CD4-positive, CD25-positive, alpha-beta regulatory T cell (primary cell): ENCODE measurements at places on chromosomes 2 and 18.

DNA sequence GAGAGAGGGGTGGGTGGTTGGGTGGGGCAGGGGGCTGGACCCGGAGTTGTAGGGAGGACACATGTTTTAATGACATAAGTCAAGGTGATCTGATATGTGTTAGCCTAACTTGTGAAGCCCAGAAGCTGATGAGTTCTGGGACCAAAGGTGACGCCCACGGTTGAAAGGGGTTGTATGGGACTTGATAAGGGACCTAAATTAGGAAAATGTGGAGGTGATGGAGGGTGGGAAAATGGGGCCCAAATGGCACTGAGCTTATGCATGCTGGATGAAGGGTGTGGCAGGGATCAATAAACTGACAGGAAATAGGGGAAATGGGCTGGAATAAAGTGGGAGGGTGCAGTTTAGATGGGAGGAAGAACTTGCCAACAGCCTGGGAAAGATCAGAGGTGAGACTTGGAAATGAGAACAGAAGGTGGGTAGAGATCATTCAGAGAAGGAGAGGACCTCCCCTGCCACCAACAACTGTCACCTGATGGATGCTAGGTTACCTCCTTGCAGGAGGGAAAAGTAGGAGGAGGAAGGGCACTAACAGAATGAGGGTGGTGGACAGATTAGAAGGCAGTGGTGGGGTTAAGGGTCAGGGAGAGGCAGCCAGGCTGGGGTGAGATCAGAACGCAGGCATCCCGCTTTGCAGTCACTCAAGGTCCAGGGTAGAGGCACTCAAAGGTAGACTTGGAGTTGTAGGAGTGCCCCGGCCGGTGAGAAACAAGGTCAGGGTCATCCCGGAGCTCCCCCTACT, 15.3 kb downstream of the WNT10A start:
- DNase-seq = no peak

GRCh38 chr18:5717256-5717655, 173.5 kb upstream of the EPB41L3 start:
- no peak for DNase-seq

DNA sequence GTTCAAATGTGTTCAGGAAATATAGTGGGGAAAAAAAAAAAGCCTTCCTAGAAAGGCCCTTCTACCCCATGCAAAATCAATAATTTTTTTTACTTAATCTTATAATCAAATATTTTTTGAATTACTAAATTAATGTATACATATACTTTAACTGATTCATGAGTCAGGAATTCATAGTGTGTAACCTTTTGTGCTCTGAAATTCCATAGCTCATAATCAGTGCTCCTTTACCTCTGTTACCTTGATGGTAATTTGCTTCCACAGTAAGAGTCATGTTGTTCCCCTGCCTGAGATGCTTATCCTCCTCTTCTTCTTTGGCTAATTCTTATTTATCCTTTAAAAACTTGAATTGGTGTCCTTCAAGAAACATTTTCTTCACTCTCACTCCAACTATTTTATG, 414.2 kb downstream of the THSD7B start:
- no peak for DNase-seq

DNA sequence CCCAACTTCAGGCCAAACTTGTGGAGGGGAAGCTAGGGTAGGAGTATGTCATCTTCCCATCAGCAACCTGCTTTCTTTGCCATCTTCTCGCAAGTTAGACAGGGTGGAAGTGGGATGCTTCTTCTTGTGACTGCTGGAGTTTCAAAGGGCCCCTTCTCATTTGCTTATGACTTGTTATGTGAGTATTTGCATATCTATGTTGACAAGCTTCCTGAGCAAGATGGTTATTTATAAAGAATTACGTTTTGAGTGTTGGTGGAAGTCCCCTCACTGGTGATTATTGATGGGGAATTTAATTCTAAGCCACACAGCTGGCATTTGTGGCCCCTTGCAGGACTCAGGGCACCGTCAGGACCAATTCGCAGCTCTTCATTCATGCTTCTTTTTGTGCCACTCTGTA, 791.0 kb downstream of the LRRTM4 start:
- no peak for DNase-seq

GRCh38 chr2:195360242-195360641, 296.8 kb upstream of the SLC39A10 start:
- no peak for DNase-seq

- no peak for DNase-seq
Observed at GRCh38 chr2:132252894-132253264, 91.1 kb upstream of the ANKRD30BL start.

- no peak for DNase-seq
Observed at GRCh38 chr18:70246061-70246466, 40.6 kb upstream of the RTTN start.

DNA sequence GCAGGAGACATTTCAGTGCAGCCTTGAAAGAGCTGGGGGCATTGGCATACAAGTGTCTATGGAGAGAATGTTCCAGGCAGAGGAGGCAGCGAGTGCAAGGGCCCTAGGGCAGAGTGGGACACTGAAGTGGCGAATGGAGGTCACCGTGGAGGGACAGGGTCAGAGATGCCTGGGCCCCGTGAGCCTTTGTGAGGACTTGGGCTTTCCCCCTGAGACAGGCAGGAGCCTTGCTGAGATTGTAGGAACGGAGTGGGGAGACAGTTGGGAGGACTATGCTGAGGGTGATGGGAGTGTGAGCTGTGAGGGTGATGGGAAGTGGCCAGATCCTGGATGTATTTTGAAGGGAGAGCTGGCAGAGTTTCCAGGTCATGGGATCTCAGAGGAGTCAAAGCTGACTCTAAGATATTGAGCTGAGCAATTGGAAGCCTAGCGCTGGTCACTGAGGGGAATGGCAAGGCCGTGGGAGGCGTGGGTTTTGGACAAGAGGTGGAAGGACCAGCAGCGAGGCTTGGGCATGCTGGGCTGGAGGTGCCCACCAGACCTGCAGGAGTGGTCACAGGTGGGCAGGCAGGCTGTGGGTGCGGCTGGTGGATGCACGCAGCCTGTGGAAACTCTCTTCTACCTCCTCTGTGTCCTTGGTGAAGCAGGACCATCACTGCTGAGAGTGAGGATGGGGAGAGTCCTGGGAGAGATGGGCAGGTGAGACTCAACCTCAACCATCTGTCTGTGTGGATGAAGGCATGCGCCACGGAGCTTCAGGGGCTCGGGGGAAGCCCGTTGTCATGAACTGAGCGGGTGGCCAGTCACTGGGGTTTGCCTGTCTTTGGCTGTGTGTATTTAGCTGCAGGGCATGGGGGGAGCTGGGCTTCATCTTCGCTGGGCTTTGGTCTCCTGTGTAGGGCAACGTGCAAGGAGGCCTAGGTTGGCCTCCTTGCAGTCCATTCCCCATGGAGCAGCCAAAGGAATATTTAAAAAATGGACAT, 241.2 kb upstream of the HS6ST1 start:
- no peak for DNase-seq

- no peak for DNase-seq
Observed at GRCh38 chr2:148614014-148614321, 30.6 kb upstream of the EPC2 start.

DNA sequence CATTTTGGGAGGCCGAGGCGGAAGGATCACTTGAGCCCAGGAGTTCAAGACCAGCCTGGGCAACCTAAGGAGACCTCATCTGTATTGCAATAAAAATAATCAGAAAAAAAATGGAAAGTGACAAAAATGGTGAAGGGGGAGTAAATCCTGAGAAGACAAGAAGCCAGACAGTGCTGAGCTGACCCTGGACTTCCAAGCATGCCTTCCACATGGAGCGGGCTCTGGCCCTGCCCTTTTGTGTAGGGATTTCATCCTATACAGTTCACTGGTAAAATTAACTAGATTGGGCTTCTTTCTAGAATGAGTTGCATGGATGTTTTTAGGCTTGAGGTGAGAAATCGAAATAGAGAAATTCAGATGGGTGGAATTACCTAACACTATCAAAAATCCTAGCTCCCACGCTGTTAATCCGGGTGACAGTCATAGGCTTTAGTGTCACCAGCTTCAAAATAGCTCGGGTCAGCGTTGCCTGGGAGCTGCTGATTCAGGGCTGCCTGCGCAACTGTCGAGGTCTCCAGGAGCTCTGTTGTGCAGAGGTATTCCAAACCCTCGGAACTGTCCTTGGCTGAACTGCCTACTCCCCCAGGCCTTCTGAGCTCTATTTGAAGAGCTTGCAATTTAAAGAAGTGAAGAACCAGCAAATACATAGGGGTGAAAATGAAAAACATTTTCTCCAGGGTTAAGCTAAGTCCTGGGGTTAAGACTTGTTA, 21.5 kb upstream of the ZNF532 start:
- no peak for DNase-seq

GRCh38 chr2:102029405-102029804, 37.6 kb downstream of the IL1R2 start:
- DNase-seq = no peak

DNA sequence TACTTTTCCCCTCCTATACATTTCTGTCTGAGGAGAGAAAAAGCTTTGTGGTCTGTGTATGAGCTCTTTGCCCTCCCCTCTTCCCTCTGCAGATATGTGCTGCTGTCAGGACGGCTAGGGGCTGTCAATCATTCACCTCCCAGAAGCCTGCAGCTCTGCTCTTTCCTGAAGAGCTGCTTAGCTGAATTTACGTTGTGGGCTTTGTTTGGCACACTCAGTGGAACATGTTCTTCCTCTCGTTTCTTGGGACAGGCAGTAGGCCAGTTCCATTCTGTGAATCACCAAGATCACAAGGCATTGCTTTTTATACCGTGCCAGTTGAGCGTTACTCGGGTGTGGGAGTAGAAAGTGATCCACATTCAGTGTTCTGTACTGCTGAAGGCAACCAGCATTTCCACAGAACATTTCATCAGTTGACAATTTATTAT, 136.7 kb downstream of the LAMA3 start:
- no peak for DNase-seq

DNA sequence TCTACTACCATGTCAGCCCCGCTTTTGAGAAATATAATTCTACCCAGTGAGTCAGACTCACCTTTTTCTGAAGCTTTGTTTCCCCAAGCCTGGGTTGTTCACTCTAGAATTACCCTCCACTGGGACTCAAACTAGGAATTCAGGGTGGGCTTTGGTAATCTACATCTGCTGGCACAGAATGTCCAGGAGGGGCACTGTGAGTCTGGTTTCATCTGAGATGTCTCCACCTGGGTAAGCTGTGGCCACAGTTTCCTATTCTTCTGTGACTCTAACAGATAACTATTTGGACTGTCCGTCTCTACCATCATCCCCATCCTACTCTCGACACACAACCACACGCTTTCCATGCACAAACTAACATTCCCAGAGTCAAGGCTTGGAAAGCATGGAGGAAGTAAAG, 457.2 kb downstream of the STK39 start:
- no peak for DNase-seq

GRCh38 chr2:43518181-43518580, 77.7 kb downstream of the THADA start:
- no peak for DNase-seq

DNA sequence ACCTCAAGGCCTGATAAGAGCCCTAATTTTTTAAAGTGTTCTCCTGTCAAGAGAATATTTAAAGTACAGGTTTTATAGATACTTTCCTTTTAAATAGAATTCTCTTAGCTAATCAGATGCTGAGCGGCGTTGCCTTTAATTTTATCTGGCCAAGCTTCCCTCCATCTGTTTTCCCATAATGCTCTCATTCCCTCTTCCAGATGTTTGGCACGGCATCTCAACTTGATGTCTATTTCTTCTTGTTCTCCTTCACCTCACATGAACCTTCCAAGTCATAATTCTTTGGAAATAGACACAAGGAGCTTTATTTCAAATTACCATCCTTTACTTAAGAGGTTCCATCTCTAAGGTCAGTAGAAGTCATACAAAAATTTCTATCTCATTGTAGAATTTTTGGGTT, 76.1 kb upstream of the CPO start:
- no peak for DNase-seq

- DNase-seq = no peak
Observed at GRCh38 chr2:112793449-112793978, 9.2 kb upstream of the IL1A start.

- DNase-seq = no peak
Observed at GRCh38 chr18:13266218-13267100, 47.9 kb downstream of the LDLRAD4 start.

GRCh38 chr2:234873828-234874173, 78.0 kb upstream of the SH3BP4 start:
- DNase-seq = no peak

- DNase-seq = no peak
Observed at GRCh38 chr18:72908181-72908580, 40.4 kb upstream of the NETO1 start.

GRCh38 chr2:2787301-2787907, 456.3 kb upstream of the MYT1L start:
- no peak for DNase-seq

GRCh38 chr18:6652098-6652497, 77.4 kb upstream of the ARHGAP28 start:
- DNase-seq = no peak

DNA sequence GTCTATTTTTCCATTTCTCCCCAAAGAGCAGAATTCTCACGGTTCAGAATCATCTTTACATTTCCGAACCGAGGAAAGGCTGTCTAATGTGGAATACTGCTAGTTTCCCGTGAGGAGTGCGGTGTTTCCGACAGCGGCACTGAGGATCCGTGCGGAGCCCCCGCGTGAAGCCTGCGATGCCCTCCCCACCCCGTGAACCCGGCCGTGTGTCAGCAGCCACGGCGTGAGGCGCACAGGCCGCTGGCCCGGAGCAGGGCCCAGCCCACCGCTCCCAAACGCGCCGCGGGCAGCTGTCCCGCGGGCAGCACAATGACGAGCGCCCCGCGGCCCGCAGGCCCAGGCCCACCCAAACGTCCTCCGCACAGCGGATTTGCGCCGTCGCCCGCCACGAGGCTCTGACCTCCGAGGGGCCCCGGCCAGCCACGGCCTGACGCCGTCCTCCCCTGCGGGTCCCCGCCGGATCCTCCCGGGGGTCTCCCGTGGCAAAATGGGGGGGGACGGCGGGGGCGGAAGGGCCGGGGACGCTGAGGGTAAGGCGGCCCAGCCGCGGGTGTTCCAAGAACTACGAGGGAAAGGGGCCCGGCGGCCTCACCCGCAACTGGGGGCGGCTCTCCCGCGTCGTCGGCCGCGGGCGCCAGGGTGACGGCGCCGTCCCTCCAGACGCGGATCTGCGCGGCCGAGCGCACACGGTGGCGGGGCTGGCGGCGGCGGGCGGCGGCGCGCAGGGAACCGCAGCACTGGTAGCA, 796 bp downstream of the SPIRE1 start:
- DNase-seq = peak; percentile 41

- no peak for DNase-seq
Observed at GRCh38 chr18:61713502-61713901, 179.3 kb downstream of the RNF152 start.

DNA sequence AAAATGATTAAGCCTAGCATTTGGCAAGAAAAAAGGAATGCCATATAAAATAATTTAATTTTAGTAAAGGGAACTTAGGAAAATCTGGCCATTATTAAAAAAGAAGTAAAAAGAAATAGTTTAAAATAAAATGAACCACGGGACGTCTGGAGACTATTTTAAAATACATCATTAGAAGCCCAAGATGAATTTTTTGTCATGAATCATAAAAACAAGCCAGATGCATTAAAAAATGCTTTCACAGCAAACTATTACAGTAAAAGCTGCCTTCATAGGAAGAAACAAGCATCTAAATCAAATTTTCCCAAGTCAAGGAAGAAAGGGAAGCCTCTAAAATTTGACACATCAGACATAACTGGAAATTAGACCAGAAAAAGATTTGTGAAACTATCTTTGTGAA, 33.0 kb downstream of the COL5A2 start:
- no peak for DNase-seq

- no peak for DNase-seq
Observed at GRCh38 chr2:18663861-18664260, 74.5 kb upstream of the NT5C1B start.
